ENCODE measurements at places on chromosomes 4 and X.
A peak's percentile ranks its signal among the peaks of the same experiment; 100 is the strongest.

DNA sequence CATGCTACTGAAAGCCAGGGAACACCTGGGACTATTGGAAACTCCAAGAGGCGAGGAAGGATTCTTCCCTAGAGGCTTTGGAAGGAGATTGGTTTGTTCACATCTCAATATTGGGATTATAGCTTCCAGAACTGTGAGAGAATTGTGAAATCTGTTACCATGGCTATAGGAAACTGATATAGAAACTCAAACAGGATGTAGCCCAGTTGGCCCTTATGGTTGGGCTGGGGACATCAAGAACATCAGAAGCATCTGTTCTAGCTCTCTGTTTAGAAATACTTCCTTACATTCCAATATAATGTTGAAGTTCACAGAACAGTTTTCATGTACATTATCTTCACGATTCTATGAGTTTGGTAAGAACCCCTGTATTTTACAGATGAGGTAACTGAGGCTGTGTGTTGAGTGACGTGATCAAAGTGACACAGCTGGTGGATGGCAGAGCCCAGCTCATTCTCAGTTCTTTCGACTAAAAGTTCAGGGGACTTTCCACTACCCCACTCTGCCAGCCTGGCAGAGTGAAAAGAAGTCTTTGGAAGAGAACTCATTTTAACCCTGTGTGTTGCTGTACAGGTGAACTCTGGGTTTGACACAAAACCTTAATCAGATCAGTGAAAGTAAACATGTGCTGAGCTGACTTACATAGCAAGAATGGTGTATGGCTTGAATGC lies 183.0 kb downstream of the GBA3 start:
- no peak for DNase-seq

- DNase-seq: no peak
Measured at GRCh38 chr4:52199574-52200338, 148.7 kb downstream of the SPATA18 start.

DNA sequence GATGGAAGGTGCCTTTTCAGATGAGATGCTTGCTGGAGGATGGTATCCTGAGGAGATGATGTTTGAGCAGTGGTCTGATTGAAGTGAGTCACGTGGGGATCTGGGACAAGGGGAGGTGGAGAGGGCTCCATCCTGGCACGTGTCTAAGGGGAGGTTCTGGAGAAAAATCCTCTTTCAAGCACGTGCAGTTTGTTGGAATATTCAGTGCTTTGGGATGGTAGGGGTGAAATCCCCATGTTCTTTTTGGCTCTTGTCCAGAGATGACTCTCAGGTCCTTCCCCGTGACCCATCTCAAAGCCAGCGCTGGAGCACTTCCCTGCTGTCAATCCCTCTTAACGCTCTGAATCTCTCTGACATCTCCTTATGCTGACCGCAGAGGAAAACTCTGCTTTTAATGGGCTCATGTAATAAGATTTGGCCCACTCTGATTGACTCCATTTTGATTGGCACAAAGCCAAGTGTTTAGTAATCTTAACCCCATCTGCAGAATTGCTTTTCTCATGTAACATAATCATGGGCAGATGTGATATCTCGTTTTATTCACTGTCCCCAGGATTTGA lies 10.8 kb upstream of the KLKB1 start:
- peak; percentile 62 for DNase-seq

- no peak for DNase-seq
Measured at GRCh38 chrX:34382416-34382815, 250.3 kb upstream of the FAM47A start.

GRCh38 chrX:155127940-155128339 lies 56.6 kb downstream of the BRCC3 start:
- DNase-seq: no peak

DNA sequence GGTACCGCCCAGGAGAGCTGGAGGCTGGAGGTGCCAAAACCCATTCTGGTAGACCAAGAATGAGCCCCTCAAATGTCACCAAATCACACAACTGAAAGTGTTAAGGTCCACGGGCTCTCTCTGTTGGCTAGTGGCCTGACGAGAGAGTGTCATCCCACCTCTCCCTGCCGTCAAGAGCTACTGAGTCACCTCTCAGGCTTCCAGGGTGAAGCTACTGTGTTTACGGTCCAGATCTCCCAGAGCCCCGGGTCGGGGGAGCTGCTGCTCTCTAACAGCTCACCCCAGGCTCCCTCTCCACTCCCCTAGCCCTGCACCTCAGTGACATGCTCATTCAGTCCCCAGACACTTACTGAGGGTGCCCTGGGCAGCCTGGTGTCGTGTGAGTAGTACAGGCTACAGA lies 59.2 kb downstream of the ADGRG2 start:
- no peak for DNase-seq

GRCh38 chrX:147738265-147738664 lies 173.5 kb upstream of the FMR1 start:
- no peak for DNase-seq

- no peak for DNase-seq
Measured at GRCh38 chr4:38805530-38806145, 1.0 kb upstream of the TLR1 start.

DNA sequence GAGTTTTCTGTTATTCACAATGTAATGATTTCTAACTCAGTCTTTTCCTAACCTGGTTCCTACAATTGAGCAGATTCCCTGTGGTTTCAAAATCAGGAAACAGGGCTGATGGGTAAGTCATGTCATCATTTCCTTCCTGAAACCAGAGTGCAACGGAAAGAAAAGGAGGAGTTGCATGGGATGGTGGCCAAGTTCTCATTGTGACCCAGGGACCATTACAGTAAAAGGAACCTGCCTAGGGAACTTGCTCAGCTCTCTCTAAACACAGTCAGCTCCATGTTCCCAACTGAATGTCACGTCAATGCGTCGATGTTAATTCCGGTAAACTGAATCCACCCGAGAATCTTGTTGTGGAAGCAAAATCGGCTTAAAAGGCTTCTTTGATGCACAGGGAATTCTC lies 51.2 kb downstream of the LGI2 start:
- no peak for DNase-seq

GRCh38 chr4:148044912-148045352 lies 313.0 kb downstream of the ARHGAP10 start:
- no peak for DNase-seq

GRCh38 chr4:26171941-26172340 lies 148.9 kb upstream of the RBPJ start:
- no peak for DNase-seq

- no peak for DNase-seq
Measured at GRCh38 chrX:102610905-102611304, 11.6 kb downstream of the ARMCX5 start.

DNA sequence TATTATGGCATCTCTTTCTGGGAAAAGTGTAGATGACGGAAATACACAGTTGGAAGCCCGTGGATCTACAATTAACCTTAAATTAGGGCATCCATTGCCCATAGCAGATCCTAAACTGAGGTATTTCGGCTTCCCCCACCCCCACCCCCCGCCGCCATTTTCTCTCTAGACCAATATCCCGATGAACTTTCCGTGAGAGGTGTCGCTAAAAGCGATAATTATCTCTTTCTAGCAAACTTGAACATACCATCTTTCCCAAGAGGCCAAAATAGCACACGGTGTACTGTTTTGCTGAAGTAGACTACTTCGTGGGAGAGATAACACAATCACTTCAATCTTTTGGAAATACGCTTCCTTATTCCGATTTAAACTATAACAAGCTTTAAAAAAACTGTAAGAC lies 554 bp downstream of the KLHL15 start:
- DNase-seq: peak; percentile 18

DNA sequence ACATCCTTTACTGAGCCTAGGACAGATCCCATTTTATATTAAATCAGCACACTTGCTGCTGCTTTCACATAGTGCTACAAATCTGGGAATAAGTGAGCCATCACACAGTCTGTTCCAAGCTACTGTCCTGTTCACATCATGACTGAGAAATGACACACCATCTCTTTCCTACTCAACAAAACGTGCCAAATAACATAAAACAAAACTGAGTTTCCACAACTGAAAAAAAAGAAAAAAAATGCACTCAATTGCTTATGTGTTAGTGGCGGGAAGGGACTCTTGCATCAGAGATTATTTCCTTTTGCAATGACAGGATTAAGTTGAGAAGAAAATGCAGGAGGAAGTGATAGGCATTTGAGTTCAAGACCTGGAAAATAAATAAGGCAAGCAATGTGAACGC lies 109.0 kb downstream of the SHROOM4 start:
- DNase-seq: no peak

- DNase-seq: no peak
Measured at GRCh38 chr4:151604238-151604637, 156.6 kb downstream of the GATB start.

GRCh38 chrX:130756233-130756632 lies 146.8 kb downstream of the ENOX2 start:
- DNase-seq: no peak

DNA sequence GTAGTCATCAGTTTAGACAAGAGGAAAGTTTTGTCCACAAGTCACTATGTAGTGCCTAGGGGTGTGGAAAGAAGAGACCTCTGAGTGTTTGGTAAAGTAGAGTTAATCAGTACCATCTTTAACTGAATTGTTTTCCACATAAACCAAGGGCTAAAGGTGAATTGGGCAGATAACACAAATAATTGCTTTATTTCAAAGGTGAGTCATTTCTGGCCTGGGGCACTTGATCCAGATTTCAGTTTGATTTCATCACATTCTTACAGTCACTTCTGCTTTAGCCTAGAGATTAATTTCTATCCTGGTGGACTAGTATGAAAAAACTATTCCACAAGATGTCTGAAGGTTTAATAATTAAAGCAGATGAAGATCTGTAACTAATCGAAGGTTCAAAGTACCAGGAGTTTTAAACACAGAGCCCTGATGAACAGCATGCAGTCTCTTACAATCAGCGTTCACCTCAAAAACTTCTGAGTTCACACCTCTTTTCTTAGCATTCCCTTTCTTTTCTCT lies 74.5 kb upstream of the BOD1L1 start:
- no peak for DNase-seq

GRCh38 chr4:86819561-86819960 lies 29.6 kb downstream of the SLC10A6 start:
- DNase-seq: no peak

DNA sequence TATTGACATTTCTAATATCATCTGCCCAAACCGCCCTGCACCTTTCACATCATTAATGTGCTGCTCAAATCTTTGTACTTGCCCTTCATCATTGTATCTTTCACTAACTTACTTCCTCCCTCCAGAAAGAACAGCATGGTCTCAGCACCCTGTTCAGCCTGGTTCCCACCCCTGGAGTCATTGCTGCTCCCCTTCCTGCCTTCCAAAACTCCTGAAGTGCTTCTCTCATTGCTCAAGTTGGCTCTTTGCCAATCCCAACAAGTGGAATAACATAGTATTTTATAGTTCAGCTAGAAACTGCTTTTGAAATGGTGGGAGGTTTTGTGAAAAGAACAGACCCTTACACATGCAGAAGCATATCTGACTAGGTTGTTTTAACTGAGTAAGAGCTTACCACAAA lies 14.0 kb upstream of the TTC29 start:
- no peak for DNase-seq

DNA sequence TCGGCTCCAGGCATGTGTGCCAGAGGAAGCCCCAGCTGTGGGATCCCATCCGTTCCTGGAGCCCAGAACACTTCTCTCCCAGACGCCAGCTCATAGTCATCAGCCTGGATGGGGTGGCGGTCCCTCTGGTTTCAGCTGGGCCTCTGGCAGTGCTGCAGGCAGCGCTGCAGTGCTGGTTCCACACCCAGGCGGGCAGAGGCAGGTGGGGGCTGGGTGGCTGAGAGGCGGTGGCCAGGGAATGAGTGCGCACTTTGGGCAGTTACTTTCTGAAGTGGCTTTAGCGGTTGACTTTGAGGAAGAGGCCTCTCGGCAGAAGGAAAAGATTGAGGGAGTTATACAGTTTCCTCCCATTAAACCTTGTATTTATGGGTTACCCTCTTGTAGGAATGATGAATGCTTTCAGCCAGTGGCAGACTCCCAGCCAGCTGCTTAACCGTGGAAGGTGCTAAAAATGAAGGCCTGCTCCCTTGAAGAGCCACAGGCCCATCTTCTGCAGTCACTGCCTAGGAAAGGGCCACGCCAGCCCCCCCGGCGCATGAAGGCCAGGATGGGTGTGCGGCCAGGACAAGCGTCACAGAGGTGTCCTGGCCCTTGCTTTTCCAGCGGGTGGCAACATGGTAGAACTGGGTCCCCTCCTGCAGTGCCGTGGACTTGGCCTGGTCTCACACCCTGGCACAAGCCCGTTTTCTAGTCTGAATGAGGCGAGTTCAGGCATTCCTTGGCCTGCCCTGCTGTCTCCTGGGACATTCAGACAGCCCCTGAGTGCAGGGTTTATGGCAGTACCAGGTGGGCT lies 9.9 kb downstream of the TADA2B start:
- no peak for DNase-seq

DNA sequence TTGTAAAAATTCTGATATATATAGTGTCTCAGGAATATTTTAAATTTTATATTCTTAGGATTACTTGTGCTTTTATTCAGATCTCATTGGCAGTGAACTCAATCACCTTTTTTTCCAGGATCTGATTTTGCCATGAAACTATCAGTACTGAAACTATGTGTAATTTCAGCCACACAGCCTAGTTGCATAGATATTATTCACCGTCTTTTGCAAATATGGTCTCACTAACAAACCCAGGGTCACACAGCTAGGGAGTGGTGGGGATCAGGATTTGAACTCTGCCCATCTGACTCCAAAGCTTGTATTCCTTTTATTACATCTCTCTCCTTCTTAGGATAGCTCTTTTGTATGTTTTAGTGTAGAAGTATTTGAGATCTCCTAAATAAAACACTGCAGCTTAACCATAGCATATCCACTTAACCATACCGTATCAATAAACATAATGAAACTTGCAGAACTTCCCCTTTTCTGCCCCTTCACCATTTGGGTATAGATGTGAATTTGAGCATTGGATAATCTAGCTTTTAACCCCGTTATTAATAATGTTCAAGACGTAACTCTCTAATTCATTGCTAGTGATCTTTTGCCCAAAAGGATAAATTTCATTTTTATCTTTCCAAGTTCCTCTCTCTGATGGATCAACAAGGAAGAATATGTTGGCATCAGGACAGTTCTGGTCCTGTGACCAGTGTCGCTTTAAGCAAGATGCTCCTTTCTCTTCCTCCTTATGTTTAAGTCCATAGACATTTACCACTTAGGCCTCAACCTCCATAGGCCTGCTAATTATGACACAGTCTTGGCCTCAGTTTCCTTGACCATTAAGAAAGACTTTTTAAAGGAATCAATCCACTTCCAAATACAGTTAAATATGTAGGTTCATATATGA lies 74.6 kb downstream of the RAPGEF2 start:
- no peak for DNase-seq

DNA sequence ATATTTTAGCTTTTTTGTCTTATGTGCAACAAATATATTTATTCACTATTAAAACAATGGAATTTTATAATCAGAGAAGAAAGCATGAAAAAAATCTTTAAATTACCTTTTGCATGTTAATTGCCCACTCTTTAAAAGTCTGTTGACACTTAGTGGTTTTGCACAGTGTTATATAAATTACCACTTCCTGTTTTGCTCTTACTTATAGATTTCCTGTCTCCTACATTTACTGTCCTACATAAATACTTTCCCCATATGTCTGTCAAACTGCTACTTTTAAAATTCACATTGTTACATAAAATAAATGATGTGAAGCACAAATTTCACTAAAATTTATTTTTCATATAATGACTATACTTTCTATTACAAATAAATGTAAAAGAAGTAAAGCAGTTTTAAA lies 161.1 kb upstream of the NDST4 start:
- DNase-seq: no peak

GRCh38 chr4:180449395-180449956 lies 1793.7 kb upstream of the TENM3 start:
- DNase-seq: peak; percentile 6

Measured in NCI-H510A treated with DMSO at 0.1 percent for 48 hours (cell line).